ENCODE measurements at places on chromosomes 5 and 9.

GRCh38 chr5:60843386-60843935 lies 608 bp downstream of the ELOVL7 start:
- DNase-seq: peak; percentile 56

DNA sequence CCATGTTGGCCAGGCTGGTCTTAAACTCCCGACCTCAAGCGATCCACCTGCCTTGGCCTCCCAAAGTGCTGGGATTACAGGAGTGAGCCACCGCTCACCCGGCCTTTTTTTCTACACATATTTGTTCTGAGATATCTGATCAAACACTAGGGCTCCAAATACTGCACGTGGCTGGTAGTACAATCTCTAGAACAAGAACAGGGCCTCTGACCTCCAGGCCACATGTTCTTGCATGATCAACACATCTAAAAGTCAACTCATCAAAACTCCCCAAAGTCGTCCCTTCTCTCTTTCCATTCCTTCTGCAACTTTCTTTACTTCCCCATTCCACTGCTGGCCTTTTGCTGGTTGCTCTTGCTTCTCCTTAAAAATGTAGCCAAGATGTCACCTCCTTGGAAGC lies 113.3 kb upstream of the LHFPL2 start:
- DNase-seq: no peak

GRCh38 chr9:76687861-76688391 lies 76.3 kb upstream of the PCA3 start:
- no peak for DNase-seq

- no peak for DNase-seq
These were observed 6.8 kb upstream of the CEL start for GRCh38 chr9:133054966-133055365.

- DNase-seq: no peak
These were observed 908.6 kb upstream of the EDIL3 start for GRCh38 chr5:85293145-85293785.

GRCh38 chr9:78958892-78959291 lies 612.9 kb upstream of the TLE4 start:
- DNase-seq: no peak

- no peak for DNase-seq
These were observed 24.0 kb downstream of the RAPGEF6 start for GRCh38 chr5:131611064-131611381.

- DNase-seq: no peak
These were observed 64.0 kb upstream of the XPA start for GRCh38 chr9:97761056-97761598.

GRCh38 chr5:81371354-81371876 lies 22.5 kb downstream of the ACOT12 start:
- DNase-seq: no peak

DNA sequence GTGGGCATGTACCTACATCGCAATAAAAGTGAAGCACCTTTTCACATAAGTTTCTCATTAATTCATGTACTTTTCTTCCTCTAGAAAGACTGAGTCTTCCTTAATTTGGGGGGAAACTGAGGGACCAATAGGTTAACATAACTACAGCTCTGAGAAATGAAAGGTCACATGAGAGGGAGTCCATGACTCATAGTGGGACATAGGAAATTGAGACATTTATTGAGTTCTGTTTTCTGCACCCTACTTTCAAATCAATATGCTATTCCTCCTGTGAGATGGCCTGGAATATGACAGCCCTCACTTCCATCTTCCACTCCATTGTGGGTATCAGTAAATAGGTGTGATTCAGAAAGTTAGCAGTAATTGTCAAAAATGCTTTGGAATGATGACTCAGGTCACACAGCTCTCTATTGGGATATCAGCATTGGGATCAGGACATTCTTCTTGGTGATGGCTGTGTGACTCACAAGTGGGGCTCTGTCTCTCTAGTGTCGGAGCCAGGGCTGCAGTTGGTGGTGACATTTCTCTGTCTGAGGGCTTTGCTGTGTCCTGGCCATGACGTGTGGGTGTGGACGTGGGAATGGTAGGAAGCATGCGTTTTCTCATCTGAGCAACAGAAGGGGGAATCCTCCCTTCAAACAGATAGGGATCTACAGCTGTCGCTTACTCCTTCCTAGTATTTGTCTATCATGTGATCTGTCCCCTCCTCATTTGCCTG lies 125.0 kb downstream of the TRIO start:
- DNase-seq: no peak

DNA sequence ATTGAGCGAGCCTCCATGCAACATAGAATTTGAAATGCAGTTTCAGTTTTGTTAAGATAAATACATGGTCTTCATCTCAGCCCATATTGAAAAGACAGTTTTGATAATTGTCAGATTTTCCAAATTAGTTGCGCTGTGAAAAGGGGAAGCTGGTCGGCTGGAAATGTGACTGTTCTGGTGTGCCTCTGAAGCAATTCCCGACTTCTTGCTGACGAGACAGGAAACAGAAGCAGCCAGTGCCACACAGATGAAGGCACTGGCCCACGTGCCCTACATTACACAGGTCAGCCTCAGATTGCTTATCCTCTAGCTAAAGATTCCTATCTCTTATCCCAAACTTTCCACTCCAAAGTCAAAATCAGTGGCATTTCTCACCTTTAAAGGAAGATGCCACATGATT lies 214.1 kb upstream of the TLE4 start:
- no peak for DNase-seq

DNA sequence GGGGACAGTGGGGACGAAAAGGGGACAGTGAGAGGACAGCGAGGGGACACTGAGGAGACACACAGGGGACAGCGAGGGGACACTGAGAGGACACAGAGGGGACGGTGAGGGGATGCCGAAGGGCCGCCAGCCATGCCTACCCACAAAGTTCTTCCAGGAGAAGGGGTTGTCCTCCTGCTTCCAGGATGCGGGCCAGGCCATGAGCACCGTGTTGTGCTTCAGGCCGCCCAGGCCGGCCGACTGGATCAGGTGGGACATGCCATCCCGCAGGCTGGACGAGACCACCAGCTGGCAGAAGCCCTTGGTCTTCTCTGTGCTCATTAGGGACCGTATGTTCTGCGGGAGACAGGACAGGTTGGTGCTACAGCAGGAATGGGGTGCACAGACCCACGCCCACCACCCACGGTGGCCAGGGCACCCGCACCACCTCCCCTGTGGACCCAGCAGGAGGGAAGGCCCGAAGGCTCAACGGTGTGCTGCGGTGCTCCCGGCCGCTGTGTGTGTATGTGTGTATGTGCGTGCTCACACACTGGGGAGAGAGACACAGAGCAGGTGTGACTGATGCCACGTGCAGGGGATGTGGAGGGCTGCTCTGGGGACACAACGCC lies 46.6 kb downstream of the SLC12A7 start:
- no peak for DNase-seq

DNA sequence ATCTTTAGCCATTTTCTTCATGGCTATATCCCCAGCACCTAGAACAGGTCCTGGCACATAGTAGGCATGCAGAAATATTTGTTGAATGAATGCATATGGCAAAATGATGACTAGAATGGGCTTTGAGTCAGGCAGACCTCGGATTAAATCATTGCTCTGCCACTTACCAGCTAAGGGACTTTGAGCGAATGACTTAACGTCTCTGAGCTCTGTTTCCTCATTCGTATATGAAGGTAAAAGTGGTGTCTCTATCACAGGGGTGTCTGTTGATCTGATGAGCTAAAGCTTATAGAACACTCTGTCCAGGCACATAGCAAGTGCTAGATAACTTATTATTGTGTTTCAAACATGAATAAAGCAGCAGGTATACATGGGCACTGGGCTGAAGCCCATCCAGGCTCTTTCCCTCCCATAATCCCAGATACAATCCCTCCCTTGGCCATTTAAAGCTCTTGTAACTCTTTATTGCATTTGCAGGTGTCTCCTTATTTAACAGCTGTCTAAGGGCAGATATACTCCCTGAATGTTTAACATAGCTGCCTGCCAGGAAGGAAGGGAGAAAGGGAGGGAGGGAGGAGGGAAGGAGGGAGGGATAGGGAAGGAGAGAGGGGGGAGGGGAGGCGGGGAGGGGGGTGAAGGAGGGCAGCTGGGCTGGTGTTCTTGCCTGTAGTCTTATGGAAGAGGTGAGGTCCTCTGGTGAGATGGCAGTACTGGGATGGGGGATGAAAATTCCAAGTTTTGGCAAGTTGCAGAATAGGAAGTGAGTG lies 23.2 kb upstream of the STXBP1 start:
- DNase-seq: no peak

DNA sequence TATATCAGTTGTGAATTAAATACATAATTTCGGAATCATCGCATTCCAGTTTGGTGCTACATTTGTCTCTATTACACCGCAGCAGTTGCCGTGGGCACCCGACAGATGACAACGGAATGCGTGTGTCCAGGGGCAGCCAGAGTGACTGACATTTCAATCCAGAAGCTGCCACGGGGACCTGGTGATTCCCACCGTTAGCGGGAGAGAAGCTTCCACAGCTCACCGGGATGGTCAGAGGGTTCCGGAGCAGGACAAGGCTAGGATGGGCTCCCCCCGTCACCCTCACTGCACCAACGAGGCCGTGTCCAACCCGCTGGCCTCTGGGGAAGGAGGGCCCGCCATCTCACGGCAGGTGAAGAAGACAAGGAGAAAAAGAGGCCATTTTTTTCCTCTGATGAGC lies 86.8 kb downstream of the GTF3C4 start:
- DNase-seq: no peak

GRCh38 chr9:37967014-37967760 lies 63.3 kb upstream of the SLC25A51 start:
- DNase-seq: no peak

- DNase-seq: no peak
These were observed 668.7 kb upstream of the ZNF608 start for GRCh38 chr5:125415126-125415525.

DNA sequence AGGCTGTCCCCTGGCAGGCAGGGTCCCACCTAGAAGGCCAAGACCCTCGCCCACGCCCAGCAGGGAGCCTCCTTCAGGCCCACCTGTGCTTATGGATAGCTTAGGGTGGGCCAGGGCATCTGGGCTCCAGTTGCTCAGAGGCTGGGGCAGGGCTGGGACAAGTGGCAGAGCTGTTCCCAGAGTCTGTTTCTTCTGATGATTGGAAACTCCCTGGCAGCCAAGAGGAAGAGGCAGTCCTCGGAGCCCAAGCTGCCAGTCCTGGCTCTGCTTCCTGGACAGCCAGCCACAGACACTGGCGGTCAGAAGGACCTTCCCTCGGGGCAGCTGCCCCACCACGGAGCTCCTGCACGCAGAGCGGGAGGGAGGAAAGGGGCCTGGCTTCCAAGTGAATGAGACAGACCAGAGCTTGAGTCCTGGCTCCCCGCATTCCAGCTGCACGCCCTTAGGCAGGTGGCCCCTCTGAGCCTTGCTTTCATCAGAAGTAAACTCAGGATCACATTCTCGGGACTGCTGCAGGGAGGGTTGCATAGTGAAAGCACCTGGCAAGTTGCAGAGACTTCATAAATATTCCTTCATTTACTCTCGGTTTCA lies 37.9 kb upstream of the GABRP start:
- no peak for DNase-seq

GRCh38 chr5:55547781-55548180 lies 13.0 kb upstream of the PLPP1 start:
- DNase-seq: no peak

GRCh38 chr9:86046930-86047341 lies 52.4 kb downstream of the GOLM1 start:
- no peak for DNase-seq

- no peak for DNase-seq
These were observed 27.2 kb downstream of the PTTG1 start for GRCh38 chr5:160448886-160449285.

DNA sequence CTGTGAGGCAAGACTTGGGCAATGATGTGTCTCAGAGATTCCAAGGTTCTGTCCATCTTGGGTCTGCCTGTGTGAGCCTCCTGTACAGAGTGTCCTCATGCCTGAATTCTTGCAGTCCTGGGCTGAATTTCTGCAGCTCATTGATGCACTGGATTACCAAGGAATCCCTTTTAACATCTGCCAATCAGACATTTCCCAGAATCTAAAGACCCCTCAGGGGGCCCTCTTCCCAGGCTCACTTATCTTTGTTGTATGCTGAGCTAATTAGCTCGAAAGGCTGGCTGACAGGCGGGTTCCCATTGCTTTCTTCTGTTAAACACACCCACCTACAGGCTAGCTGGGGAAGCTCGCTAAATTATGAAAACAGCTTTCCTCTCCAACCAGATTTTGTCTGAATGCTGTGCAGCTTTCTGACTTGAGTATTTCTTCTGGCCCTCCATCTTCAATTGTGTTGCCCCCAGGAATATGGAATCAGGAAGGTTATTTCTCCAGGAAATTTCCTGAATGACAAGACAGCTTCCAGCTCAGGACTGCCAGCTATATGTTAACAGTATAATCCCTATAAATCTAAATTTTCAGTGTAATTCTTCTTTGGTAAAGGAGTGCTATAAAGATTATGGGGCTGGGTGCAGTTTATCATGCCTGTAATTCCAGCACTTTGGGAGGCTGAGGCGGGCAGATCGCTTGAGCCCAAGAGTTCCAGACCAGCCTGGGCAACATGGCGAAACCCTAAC lies at the start of gene LIX1:
TSS of gene LIX1 (minus strand) at position 91 of the 734 bp plus-strand sequence. CDS start at position 56, 35 bp downstream.
- DNase-seq: peak; percentile 58

GRCh38 chr5:167030500-167031120 lies 1260.8 kb upstream of the WWC1 start:
- peak; percentile 3 for DNase-seq

GRCh38 chr9:116055536-116055935 lies 98.1 kb upstream of the PAPPA start:
- DNase-seq: no peak

GRCh38 chr9:108269371-108269770 lies 586.4 kb downstream of the ACTL7B start:
- no peak for DNase-seq

DNA sequence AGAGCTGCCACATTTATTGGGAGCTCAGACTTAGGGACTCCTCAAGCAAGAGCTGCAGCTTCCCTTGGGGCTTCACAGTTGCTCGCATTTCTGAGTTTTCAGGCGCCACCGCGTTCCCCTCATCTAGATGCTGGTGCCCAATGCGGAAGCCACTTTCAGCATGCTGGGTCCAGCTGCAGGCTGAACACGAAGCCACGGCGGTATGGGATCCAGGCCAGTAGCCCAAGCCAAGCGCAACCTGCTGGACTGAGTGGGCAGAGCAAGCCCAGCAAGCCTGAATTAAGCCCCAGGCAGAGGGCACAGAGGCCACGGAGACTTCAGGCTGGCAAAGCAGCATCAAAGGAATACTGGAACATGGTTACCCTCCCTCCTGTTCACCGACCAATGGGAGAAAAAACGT lies 391.5 kb downstream of the HTR1A start:
- DNase-seq: no peak

GRCh38 chr9:27440888-27441740 lies 83.0 kb upstream of the IFNK start:
- DNase-seq: no peak

DNA sequence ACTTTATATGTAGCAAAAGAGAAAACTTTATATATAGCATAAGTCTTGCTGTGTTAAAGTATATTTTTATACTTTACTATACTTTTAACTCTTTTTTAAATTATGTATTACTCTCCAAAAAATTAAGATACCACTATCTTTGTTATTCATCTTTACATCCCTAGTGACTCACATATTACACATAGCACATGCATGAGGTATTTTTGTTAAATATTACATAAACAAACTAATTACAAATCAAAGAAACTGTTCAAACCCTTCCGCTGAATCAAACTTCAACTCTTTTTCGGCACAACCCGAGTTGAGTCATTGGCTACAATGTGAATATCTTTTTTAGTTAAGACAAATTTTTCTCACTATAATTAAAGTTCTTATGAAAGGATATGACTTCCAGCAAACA lies 32.1 kb downstream of the NADK2 start:
- no peak for DNase-seq

Data from GM20000 (cell line).